Upper lobe of left lung (tissue), 6 donors: ENCODE measurements at places on chromosomes 12 and 14. TPM values are rescaled to one million over a fixed set of nuclear protein-coding genes. Genes with fewer than 3 reads are reported as not detected.

DNA sequence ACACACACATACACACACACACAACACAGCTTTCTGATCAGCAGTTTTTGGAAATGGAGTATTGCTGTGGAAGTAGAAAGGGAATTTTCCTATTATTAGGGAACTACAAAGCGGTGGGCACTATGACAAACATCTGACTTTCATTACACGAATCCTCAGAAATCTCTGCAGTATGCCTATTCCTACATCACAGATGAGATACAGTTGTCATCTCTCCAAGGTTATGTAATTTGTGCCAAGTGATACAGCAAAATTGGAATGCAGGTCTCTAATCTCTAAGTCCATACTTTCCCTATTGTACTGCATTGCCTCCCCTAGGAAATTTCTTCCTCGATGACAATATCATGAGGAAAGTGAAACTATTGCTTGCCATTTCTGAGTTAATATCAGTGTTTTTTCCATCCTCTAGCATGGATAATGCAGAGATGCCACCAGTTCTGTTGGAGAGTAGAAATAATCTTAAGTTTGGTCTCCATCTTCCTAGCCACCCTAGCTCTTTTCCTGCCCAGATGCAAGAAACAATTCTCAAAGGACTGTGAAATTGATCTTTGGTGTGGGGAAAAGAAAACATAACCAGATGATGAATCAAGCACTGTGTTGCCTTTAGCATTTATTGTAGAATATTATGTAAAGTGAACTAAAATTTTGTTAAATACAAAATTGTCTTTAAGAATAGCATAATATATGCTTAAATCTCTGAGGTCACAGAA lies 94.7 kb downstream of the ERGIC2 start:
- no peaks in the 10 kb centered on the region for H3K27me3 ChIP-seq
- no peaks in the 10 kb centered on the region for H3K36me3 ChIP-seq
- DNase-seq = no peak

GRCh38 chr12:132568301-132568700 lies 42.1 kb downstream of the LRCOL1 start:
- DNase-seq = peak; percentile 82
- H3K4me3 ChIP-seq = no peak overlapping the region
- no peaks in the 10 kb centered on the region for H3K27me3 ChIP-seq
- H3K27ac ChIP-seq = no peak overlapping the region
- H3K36me3 ChIP-seq = peaks cover 42% of the 10 kb centered on the region

Gene KRT80
- total RNA-seq = 3.1 TPM

Gene OVCH1
- total RNA-seq = 1.9 TPM

Gene PLA2G1B
- 67.3 TPM for total RNA-seq

Gene KRT6C
- not detected for total RNA-seq
